ENCODE measurements at places on chromosomes 4 and X. TPM values are rescaled to one million over a fixed set of nuclear protein-coding genes. Genes with fewer than 3 reads are reported as not detected.

GRCh38 chr4:184477201-184477999 is 3.0 kb upstream of the IRF2 start:
- no peaks in the 10 kb centered on the region for H3K27me3 ChIP-seq
- H3K4me3 ChIP-seq, result no peak overlapping the region
- DNase-seq, result no peak
- H3K4me1 ChIP-seq, result no peaks in the 10 kb centered on the region
- H3K27ac ChIP-seq, result peak overlapping the region; percentile 99
- no peaks in the 10 kb centered on the region for H3K36me3 ChIP-seq

GRCh38 chr4:167893531-167893930 is 198.8 kb upstream of the ANXA10 start:
- no peaks in the 10 kb centered on the region for H3K4me1 ChIP-seq
- H3K4me3 ChIP-seq, result no peak overlapping the region
- DNase-seq, result no peak
- no peaks in the 10 kb centered on the region for H3K27me3 ChIP-seq
- H3K36me3 ChIP-seq, result no peaks in the 10 kb centered on the region

The LCORL gene
- 66.7 TPM for total RNA-seq

The HS6ST2 gene
- total RNA-seq, result 9.7 TPM

DNA sequence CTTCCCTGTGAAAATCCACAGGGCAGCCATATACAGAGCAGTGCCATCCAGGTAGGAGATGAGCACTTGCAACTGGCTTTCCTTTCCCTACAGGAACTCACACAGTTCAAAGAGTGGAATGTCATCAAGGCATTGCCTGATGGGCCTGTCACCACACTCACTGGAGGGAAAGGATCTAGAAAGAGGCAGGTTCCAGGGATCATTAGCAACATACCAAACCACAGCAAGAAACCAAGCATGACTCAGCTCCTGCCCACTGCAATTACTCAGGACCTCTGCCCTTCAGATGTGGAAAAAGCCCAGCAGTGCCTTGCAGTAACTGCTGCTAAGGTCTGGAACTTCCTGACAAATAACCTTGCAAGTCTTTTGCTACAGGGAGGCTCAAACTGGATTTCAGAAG is 101.2 kb downstream of the ZNF674 start:
- DNase-seq, result no peak
- no peak overlapping the region for H3K27ac ChIP-seq
- H3K4me3 ChIP-seq, result no peak overlapping the region
- H3K4me1 ChIP-seq, result no peaks in the 10 kb centered on the region
- H3K27me3 ChIP-seq, result no peaks in the 10 kb centered on the region

- no peaks in the 10 kb centered on the region for H3K36me3 ChIP-seq
- DNase-seq, result no peak
- no peaks in the 10 kb centered on the region for H3K27me3 ChIP-seq
- no peak overlapping the region for H3K27ac ChIP-seq
These were observed 611.2 kb downstream of the RPA4 start for GRCh38 chrX:97494756-97495372.

DNA sequence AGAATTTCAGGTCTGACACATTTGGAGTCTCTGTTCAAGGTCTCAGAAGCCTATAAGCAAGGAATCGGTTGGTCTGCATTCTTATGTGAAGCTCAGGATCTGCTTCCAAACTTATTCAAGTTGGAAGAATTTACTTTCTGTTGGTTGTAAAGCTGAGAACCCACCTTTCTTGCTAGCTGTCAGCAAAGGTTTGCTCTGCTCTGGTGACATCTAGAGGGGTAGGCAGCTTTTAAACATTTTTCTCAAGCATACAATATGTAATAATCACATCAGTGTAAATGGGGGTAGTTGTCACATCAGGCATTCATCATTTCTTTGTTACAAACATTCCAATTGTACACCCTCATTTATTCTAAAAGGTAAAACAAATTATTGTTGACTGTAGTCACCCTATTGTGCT is 935.2 kb downstream of the TRAM1L1 start:
- H3K4me3 ChIP-seq, result no peak overlapping the region
- H3K27me3 ChIP-seq, result no peaks in the 10 kb centered on the region
- no peak for DNase-seq
- H3K36me3 ChIP-seq, result no peaks in the 10 kb centered on the region

The CSAG2 gene
- not detected for total RNA-seq
